ENCODE measurements at places on chromosomes 6 and 20.

GRCh38 chr6:154800338-154800737 lies 67.1 kb downstream of the SCAF8 start:
- DNase-seq = no peak

DNA sequence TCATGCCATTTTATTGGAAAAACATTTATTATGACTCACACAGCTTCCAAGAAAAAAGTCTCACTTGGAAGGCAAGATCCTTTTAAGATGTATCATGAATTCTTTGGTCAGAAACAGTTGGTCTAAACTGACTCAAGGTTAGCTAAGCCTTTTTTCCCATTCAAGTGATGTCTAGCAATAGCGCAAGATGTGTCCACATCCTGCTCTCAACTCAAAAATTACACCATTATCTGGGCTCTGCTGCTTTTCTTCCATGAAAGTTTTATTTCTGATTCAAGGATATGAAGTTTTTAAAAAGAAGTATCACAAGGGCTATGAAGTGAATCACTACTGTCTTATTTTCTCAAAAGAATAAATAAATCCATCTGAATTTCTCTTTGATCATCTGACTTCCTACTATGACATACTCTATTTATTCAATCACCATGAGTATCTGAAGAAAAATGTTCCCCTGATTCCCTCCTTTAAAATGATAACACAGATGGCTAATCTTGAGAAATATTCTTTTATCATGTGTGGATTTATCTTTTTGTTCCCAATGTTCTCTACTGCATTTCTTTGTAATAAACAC lies 139.2 kb downstream of the AHI1 start:
- no peak for DNase-seq

DNA sequence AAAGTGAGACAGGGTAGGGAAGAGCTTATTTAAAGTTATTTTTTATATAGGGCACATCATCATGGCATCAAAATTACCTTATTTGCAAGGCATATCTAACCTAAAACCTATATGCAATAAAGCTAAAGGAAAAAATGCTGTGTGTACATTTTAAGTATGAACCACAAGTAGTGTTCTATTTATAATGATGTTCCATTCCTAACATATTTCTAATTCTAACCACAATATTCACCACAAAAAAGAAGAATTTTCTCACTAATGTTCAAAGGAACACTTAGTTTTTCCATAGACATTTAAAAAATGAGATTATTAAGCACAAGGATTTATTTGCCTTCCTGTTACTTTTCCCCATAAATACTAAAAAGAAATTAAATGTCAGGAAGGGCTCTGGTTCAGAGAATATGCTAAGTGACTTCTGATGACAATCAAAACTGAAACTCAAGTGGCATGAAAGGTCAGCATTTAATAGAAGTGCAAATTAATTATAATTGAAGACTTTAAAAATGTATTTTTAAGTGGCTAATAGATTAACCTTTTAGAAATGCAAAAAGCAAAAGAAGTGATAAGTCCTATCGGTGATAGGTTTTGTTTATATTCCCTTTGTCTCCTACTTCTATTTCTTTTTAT lies 25.1 kb downstream of the GPR63 start:
- no peak for DNase-seq

DNA sequence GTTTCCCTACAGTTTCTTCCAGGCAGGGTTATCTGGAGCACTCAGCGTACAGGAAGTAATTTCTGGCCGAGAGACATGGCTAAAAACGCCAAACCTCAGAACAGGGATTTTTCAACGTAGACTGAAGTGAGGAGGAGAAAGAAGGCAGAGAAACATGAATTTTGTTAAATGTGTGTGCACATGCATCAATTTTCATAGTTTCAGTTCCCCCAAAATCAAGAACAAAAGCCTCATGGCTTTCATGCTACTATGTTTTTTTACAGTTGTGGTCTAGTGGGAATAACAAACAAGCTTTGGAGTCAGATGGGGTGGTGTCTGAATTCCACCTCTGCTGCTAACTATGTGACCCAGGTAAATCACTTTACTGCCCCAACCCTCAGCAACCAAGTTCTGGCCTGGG lies 4.9 kb downstream of the TOMM34 start:
- DNase-seq = no peak

DNA sequence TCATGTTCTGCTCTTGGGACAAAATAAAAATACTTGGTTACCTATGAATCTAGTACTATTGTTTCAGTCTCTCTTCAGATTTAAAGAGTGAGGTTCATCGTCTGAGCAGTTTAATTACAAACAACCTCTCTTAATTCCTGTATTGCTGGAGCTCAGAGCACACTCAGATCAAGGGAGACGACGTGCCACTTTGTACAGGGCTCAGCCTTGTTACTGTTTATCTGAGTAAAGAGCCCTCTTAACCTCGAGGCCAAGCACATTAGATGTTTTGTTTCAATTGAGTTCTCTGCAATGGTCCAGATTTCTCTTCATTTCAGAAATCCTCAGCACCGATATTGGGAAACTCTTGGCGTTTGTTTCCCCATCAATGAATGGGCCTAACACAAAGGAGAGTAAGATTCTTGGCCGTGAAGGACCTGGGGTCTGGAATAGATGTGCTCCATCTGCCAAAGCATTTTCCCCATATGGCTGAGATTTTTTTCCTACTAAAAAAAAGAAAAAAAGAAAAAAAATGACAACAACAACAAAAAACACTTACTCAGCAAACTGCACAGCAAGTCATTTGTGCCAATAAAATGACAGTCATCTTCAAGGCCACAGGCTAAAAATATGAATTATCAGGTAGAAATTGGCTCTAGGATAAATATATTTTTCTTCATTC lies 82.6 kb upstream of the CCN6 start:
- no peak for DNase-seq

GRCh38 chr6:132712366-132712765 lies 1.5 kb downstream of the VNN1 start:
- no peak for DNase-seq

DNA sequence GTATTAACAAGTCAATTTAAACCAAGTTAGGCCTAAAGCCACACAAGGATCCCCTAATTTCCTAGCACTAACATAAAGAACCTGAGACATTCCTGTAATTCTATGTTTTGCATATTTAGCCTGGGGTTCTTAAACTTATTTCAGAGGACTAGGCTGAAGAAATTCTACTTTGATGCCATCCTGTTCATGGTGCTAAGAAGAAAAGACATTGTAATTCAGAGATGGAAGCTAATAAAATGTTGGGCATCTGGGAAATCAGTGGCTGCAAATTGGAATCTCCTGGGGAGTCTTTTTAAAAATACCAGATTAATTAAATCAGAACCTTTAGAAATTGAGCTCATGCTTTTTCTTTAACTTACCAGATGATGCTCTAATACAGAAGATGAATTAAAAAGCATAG lies 26.2 kb upstream of the IRAK1BP1 start:
- no peak for DNase-seq

DNA sequence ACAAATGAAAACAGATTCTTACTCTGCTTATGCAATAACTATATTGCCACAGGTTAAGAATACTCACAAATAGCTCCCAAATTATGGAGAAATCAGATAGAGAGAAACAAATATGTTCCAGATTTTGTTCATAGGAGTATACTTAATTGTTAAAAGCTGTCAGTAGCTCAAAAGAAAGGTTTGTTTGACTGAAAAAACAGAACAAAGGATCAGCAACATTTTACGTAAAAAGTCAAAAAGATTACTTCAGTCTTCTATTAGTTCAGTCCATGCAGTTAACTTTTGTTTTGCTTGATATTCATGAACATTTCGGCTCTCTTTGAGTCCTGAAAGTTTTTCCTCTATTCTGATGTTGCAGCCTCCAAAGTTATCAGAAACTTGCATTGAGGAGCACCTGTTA lies 13.4 kb upstream of the NANP start:
- no peak for DNase-seq

GRCh38 chr6:144469144-144469575 lies 184.0 kb downstream of the UTRN start:
- DNase-seq = no peak

DNA sequence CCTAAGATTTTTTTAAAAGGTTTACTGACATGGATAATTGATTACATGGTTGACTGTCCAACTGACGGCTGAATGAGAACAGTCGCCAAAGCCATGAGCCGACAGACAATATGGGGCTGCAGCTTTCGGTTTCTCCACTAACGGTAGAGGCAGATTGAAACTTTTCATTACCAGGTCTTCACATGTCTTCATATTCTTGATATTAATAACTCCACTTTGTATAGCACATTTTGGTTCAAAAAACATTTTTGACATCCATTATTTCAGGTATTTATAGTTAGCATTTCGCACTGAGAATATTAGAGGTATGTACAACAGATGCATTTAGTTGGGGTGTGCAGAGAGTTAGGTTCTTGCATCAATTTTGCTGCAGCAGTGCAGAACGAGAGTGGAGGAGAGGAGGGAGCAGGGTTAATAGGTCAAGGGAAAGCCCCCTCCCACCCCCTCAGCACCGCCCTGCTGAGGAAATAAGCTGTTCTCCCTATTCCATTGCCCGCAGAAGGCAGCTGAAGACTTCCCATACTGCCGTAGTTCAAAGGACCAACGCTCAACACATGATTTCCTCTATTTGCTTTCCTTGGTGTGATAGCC lies 73.6 kb upstream of the ADTRP start:
- DNase-seq = no peak

DNA sequence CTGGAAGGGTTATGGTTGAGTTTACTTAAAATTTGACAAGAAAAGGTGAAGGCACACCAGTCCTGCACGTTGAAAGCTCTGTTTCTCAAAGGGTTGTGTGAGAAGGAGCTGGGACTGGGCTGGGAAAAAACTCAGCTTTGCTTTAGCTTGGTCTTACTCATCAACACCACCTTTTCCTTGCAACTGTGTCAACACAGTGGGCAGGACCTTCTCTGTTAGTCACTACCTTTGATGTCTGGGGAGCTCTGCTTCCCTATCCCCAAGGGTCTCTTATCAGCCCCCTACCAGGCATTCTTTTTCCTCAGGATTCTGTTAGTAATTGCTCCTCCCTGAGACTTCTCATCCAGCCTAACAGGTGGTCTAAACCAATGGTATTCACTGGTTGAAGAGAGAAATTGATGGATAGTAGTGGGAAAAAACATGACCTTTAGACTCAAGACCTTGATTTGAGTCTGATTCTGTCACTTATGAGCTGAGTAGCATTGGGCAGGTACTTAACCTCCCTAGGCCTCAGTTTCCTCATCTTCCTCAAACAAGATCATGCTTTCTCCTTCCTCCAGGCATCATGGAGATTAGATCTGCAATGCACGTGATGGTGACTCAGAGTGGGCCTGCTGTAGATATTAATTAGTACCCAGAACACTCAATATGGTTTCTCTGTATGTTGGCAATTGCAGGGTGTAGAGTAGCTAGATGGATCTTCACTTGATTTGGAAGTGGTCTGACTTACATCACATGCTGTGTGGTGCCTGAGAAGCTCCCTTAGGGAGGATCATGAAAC lies 17.2 kb upstream of the FOXA2 start:
- no peak for DNase-seq

DNA sequence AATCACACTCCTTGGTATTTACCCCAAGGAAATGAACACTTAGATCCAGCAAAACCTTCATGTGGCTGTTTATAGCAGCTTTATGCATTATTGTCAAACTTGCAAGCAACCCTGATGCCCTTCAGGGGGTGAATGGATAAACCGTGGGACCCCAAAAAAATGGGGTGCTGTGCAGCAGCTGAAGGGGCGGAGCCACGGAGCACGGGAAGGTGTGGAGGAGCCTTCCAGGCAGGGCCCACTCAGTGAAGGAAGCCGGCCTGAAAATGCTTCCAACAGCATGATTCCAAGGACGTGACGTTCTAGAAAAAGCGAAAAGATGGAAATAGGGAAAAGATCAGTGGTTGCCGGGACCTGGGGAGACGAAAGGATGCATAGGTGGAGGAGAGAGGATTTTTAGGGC lies 25.6 kb upstream of the FRMD1 start:
- DNase-seq = no peak

GRCh38 chr6:85484948-85485347 lies 35.1 kb downstream of the NT5E start:
- no peak for DNase-seq

- no peak for DNase-seq
Measured at GRCh38 chr20:11581271-11581670, 336.4 kb upstream of the BTBD3 start.

DNA sequence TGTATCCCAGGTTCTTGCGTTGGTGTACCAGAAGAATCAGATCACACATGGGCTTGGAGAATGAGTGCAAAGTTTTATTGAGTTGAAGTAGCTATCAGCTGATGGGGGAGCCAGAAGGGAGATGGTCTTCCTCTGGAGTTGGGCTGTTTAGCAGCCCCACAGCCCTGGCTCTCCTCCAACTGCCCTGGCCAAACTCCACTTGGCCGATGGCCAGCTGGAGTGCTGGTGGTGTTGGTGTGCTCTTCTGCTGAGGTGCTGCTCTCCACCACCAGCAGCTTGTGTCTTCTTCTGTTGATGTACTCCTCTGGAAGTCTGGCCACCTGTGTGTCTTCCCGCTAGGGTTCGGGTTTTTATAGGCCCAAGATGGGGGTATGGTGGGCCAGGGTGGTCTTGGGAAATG lies 172.8 kb downstream of the TINAG start:
- DNase-seq = no peak

GRCh38 chr6:121619013-121619412 lies 183.6 kb downstream of the GJA1 start:
- DNase-seq = no peak

DNA sequence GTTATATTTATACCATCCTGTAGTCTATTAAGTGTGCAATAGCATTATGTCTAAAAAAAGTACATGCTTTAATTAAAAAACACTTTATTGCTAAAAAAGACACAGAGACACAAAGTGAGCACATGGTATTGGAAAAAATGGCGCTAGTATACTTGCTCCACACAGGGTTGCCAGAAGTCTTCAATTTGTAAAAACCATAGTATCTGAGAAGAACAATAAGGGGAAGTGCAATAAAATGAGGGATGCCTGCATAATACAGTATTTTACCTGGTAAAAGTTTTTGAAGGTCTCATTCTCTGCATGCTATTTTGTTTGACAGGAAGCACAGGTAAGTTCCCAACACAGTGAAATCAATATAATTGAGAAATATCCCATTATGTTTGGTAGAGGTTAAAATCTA lies 1.6 kb downstream of the NOX3 start:
- no peak for DNase-seq

DNA sequence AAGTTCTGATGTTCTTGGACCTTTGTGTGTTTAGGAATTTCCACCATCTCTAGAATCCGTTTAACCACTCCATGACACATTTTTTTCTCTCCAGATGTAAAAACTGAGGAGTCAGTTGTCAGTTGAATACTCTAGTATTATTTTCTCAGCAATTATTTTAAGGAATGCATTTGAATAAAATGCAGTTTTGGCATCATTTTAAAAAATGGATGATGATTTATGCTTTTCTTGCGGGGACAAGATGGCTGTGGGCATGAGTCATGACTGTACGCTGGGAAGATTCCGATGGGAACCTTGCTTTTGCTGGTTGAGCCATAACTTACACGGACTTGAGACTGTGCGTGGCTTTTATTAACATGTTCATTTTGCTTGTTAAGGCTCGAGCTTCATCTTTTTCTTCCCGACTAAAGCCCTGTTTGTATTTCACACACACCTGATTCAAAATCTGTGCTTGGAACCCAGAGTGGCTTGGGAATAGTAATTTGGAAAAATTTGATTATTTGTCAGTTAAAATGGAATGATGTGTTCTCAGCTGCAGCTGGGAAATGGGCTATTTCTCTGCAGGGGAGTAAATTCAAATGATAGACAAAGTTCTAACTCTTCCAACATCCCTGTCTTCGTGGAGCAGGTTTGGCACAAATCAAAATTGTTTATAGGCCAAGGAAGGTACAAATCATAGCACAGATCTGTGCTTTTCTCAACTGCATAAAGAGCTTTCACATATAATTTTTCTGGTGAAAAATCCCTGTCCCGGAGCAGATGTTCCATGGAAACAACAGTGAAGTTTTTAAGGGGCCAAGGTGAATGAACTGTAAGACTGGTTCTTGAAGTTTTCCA lies 470.5 kb upstream of the JAG1 start:
- DNase-seq = no peak

GRCh38 chr6:128078276-128078675 lies 177.4 kb upstream of the THEMIS start:
- DNase-seq = no peak

All from activated T-cell treated with anti-CD3 and anti-CD28 coated beads, Interleukin-2, amount 50 U/mL, for 1 hour (primary cell).